ENCODE measurements at places on chromosomes 1 and 21.
A peak's percentile ranks its signal among the peaks of the same experiment; 100 is the strongest.

DNA sequence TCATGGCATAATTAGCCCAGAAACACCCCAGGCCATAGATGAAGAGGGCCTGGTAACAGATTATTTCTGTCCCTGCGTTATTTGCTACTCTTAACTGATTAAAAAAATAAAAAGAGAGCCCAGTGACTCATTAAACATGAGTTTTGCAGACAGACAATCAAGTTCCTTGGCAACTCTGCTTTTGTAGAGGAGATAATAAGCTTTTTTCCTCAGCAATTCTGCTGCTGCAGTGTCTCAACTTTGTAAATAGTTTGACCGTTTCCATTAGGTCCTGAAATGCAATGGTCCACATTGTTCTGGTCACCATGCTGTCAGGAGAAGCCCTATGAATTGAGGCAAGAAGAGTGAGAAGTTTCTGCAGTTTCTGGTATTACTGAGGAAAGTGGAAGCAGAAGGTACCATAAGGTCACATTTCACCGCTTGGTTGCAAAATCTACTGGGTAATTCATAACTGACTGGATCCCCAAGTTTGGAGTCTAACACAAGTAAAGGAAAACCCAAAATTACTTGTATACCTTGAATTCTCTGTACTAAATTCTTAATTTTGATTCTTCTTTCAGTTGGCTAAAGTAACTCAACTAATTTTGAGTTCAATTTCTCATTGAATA is 139.5 kb downstream of the ZZZ3 start:
- DNase-seq = no peak

- no peak for DNase-seq
These were observed 102.8 kb upstream of the WNT4 start for GRCh38 chr1:22245726-22246125.

DNA sequence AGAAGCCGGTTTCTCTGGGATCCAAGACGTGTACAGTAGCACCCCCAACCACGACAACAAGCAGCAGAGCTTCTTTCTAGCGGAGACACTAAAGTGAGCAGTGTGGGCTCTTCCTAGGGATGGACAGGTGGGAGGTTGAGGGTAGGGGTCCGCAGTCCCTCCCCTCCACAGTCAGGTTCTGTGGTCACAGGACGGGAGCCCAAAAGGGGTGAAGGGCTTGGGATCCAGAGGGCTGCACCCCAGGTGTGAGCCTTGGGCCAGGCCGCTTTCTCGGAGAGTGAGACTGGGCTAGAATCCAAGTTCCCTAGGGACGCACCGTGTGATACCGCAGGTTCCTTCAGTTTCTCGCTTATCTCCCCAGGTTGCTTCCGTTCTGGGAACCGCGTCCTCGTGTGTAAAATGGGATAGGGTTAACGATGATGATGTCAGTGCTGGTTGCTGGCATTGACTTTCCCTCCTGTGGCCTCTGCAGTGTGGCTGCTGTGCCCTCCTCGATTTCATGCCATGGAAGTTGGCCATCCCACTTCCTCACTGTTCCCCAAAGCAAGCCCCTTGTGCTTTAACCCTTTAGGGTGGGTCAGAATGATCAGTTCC is 17.3 kb upstream of the SELENON start:
- no peak for DNase-seq

DNA sequence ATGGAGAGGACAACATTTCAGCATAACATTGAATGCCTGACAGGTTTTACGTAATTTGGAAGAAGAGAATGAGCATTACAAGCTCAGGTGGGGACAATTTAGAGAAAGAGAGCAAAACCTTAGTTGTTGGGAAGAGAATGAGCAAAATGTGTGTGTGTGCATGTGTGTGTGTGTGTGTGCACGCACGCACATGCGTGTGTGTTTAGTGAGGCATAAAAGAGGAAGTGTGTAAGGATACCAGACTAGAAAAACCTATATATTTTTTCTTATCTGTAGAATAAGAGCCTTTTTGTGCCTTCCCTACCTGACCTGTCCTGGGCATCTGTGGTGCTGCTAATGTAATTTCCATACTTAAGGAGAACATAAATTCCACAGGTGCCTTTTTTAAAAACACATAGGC is 99.0 kb upstream of the PLXNA2 start:
- no peak for DNase-seq

DNA sequence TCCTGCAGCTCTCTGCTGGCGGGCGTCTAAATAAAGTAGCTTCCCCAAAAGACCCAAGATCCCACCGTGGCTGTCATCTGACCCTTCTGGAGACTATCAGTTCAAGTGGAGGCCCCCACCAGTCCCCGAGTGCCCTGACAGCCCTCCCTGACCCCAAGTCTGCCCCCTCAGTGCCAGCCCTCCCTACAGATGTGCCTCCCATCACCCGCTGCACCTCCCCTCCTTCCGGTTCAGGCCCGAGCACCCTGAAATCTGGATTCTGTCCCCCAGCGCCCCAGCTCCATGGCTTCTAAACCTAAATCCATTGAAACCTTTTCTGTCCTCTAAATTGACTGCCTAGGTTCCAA is 595 bp downstream of the IL10RB start:
- peak; percentile 60 for DNase-seq

DNA sequence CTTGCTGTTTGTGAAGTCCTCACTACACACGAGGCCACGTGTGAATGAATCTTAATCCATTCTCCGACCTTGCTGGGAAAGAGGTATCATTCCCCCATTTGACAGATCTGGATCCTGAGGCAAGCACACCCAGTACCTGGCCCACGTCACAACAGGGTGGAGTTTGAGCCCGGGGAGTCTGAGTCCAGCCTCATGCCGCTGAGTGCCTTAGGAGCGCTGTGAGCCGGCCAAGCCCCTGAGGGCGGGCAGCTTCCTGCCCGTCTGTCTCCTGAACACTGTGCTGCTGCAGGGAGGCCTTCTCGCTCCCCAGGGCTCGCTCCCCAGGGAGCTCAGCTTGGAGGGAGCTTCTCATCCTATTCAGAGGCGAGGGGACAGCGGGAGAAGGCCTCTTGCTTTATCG is 29.7 kb downstream of the SLC45A1 start:
- no peak for DNase-seq

GRCh38 chr1:156076609-156077429 is 5.4 kb downstream of the MEX3A start:
- peak; percentile 47 for DNase-seq

DNA sequence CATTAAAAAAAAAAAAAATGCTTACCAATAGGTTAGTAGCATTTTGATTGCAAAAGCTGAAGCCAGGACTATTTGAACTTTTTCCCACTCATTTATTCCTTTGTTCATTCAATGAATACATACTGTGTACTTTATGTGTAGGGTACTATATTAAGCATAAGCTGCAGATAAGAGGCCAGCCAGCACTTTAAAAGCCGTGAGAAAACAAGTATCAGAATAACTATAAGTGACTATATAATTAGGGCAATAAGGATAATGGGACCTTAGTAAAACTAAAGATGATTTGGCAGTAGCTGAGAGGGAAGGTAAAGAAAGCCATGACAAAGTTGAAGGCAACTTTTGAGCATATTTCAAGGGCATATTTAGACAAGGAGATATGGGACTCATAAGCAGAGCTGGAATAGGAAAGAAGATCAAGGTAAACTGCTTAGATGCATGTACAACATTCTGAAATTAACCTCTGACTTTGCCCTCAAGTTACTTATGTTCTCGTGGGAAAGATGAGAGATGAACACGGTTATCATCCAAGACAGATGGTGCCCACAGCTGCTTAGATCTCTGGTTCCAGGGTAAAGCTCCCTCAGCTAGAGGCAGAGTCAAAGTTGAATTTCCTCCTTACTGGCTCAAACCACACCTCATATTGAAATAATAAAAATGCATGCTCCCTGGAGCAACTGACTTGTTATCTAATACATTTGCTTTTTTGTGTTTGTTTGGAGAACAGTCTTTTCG is 44.0 kb upstream of the FMO2 start:
- no peak for DNase-seq

DNA sequence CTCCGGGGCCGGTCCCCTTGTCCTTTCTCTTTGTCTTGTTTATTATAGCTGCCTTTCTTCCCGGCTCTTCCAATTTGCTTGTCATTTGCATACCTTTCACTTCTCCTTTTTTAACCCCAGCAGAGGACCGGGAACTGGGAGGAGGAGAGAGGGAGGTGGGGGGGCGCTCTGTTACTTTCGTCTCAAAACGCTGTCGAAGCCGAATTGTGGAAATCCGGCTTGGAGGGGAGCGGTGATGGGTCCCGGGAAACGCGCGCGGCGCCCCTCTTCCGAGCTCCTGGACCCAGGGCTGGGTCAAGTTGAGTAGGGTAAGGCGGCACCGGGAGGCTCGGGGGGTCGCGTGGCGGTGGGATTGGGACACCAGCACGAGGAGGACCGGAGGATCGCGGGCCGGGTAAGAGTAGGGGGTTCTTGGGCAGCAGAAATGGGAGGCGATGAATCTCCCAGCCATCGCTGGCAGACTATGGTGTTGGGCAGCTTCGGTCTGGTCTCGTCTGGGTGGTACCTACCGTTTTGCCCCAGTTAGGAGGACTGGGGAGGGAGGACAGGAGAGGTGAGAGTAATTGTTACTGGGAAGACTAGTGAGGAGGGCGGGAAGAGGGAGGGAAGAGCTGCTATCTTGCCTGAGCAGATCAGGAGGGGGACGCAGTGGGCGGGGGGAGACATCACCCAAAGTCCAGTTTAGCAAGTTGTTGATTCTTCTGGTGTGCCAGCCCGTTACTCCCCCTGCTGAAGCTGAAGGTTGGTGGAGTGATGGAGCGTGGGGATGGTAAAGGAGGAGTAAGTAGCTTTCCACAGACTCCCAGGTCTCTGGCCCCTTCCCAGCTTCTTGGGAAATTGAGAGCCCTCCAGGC is 1.5 kb downstream of the PROX1 start:
- DNase-seq = no peak

DNA sequence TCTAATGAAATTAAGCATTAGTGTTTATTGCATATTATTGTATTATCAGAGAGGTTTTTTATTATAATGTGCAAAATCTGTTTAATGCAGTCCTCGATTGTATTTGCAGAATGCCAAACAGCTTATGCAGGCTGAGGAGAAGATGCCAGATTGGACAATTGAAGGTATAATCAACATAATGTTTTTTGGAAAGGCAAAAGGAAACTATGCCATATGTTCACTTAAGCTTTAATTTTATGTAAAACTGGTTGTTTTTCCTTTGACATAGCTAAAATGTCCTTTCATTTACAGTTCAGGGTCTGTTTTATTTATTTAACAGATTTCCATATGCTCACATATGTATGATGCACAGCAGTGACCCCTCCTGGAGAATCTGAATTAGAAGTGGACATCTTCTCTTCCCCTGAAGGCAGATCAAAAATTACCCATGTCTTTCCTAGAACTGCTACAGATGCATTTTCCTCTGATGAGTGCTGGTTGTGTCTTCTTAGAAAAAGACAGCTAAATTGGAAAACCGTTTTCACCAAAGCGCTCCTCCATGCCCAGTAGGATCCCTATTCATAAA is 143.5 kb upstream of the USH2A start:
- no peak for DNase-seq

GRCh38 chr1:85322655-85323054 is 46.2 kb upstream of the BCL10 start:
- DNase-seq = no peak

DNA sequence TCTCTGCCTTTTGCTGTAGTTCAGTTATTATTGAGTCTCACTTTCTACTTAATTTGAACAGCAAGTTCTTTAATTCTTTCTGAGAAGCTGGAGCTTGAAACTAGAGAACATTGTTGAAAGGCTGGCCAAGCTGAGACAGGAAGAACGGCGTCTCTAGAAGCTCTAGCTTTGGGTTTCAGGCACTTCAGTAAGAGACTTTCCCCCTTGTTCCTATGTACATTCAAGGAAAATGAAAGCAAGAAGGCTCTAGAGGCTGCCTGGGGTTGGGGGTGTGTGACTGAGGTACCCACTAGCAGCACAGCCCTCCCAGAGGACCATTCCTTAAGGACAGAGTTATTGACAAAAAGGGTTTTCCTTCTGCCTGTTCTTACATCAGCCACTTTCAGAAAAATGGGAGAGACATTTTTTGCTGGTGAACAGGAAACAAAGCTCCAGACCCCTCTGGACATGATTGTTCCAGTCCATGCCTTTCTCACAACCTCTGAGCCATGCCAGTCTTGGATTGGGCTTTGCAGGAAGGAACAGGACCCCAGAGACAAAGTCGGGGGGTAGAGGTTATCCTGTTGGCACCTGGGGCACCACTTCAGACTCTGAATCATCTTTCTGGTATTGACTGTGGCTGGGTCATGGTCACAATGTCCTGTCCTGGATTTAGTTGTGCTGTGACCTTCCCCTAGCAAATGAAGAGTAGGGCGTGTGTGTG is 63.1 kb downstream of the LAMC2 start:
- DNase-seq = no peak

DNA sequence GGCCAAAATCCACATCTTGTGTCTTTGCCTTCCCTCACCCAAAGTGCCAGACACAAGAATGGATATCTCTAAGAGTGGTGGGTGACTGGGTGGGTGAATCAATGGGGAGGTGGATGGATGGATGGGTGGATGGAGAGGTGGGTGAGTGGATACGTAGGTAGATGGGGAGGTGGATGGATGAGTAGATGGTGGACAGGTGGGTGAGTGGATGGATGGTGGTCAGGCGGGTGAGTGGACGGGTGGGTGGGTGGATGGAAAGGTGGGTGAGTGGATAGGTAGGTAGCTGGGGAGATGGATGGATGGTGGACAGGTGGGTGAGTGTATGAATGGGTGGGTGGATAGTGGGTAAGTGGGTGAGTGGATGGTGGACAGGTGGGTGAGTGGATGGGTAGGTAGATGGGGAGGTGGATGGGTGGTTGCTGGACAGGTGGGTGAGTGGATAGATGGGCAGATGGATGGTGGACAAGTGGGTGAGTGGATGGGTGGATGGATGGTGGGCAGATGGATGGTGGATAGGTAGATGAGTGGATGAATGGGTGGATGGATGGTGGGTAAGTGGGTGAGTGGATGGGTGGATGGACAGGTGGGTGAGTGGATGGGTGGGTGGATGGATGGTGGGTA is 34.2 kb downstream of the SLC19A1 start:
- no peak for DNase-seq

GRCh38 chr1:2132222-2133038 is 62.1 kb downstream of the FAAP20 start:
- DNase-seq = peak; percentile 52

DNA sequence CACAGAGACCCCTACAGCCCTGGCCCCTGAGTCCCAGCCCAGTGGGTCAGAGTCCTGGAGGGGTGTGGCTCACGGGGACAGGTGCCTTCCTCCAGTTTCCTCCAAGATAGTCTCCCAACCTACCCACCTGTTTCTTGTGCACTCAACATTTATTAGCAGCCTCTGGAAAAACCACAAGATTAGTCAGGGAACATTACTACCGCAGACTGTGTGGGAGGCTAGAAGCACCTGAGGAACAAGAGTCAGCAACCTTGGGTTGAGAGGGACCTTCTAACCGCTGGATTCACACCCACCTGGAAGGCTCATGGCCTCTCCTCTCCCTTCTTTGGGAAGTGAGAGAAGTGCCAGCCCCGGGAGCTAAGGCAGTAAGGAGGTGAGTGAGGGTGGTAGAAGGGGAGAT is 22.5 kb upstream of the IKBKE start:
- no peak for DNase-seq

- DNase-seq = no peak
These were observed 156.3 kb downstream of the VPS13D start for GRCh38 chr1:12386130-12386529.

- DNase-seq = no peak
These were observed 83.5 kb upstream of the ZNF281 start for GRCh38 chr1:200493344-200493743.

All from stimulated activated CD8-positive, alpha-beta memory T cell treated with anti-CD3 and anti-CD28 coated beads, Interleukin-4, amount 100 ng/mL, for 48 hours (primary cell).